ENCODE measurements at places on chromosomes 3 and 15.

DNA sequence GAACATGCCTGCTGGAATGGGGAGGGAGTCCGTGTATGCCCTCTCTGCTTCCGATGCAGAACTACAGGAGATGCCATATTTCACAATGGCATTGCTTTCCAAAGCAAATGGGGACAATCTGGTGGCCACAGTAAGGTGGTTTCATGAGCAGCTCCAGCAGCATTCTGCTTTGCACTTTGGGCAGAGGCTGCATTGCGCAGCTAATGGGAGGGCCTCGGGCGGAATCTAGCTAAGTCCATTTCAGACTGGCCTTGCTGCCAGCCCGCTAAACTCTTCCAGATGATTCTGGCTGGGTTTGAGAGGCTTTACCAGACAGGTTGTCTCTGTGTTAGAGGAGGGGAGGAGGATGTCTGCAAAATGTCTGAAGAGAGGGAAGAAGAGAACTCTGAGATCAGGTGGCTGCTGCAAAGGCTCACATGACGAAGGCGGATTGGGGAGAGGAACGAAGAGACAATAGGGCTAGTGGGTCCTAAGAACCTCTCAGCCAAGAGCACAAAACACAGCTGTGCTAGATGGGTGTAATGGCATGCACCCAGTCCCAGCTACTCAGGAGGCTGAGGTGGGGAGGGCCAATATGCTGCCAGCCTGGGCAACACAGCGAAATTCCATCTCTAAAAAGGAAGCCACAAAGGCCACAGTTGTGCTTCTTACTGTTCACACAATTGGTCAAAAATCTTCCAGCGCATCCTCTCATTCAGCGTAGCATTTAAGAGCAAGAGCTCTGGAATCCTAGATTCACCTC is 63.7 kb downstream of the BDH1 start:
- DNase-seq, result no peak

GRCh38 chr3:126517986-126518778 is 609 bp upstream of the UROC1 start:
- no peak for DNase-seq

GRCh38 chr3:109851854-109852253 is 514.5 kb upstream of the DPPA4 start:
- DNase-seq, result no peak

DNA sequence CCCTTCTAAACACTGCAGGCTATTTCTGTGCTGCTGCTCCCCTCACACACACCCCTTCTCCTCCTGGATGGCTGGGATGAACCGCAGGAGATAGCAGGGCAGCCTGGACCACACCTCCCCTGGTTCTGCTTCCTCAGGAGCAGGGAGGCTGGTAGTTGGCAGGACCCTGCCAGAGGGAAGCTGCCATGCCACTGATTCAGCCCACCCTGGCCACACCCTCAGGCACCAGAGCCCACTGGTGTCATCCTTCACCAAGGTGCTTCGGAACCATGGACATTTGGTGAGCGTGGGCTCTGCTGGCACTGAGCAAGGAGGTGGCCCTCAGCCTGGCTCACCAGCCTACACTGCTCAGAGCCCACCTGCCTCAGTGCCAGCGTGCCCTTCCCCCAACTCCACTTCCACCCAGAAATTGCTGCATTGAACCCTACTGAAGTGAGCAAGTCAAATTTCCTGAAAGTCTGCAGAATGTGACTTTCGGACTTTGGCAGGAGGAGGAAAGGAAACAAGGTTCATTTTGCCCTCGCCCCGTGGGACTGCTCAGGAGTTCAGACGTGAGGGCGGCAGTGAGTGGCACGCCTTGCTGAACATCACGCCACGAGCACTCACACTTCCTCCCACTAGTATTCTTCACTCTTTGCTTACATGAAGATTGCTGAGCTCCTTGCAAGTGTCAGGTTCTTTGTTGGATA is 26.3 kb downstream of the BMF start:
- no peak for DNase-seq

- no peak for DNase-seq
Observed at GRCh38 chr3:10417847-10418246, 87.5 kb downstream of the ATP2B2 start.
